ENCODE measurements at places on chromosomes 2 and 18.

DNA sequence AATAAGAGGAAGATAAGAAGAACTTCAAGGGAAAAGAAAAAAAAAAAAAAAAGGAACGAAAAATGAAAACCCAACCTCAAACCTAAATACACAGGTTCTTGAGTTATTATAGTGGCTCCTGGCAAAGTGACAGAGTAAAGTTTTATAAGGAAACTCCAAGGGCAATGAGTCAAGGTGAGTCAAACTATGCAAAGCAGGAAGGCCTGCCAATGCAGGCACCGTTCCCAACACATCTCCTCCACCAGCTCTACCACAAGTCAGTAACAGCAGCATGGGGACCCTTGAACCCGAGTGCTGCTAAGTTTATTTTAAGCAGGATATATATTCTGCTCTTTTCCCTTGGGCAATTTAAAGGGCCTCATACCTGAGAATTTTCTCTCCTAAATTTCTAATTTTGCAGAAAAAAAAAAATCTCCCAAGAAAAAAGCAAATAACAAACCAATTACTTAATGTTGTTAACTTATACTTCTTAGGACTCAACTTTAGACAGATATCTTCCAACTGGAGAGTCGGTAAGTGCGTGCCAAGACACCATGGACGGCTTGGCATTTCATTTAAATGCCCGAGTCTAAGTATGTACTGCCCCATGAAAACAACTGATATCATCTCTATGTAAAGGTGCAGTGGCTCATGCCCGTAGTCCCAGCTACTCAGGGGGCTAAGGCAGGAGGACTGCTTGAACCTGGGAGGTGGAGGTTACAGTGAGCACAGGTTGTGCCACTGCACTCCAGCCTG is 75.7 kb upstream of the TFCP2L1 start:
- no peak for DNase-seq

GRCh38 chr2:118882693-118883336 is 35.4 kb upstream of the EN1 start:
- peak; percentile 49 for DNase-seq

GRCh38 chr2:95025406-95026319 is at the start of gene MAL:
TSS of gene MAL (plus strand) at chr2:95025708. CDS start at chr2:95025793, 85 bp downstream.
- DNase-seq, result peak; percentile 50

DNA sequence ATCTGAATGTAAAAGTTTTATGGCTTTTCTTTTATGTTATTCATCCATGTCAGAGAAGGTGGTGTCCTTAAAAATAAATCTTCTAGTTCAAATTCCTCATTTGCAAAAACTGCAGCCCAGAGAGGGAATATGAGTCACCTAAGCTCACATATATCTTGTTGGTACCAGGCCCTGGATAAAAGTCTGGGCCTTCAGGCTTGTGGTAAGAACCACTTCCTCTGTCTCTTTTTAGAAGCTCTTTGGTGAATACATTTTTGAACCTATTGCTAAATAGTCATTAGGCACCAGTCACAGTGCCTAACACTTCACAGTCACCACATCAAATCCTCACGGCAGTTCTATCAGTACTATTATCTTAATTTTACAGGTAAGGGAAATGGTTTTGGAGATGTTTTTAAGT is 199.2 kb downstream of the KCNS3 start:
- DNase-seq, result no peak

DNA sequence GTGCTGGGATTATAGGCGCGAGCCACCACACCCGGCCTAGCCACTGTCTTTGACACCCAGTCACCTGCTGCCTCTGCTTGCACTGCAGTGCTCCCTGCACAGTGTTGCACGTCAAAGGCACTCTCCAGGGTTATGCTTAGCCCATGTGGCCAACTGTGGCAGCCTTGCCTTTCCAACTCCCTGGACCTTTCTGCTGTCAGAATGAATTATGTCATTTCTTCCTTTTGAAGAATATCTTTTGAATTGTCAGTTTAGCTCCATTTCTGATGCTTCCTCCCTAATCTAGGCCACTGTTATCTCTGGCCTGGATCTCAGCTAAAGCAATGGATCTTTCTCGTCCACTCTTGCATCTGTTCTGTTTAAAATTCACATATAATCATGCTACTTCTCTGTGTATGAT is 29.3 kb upstream of the LRRTM1 start:
- no peak for DNase-seq

- DNase-seq, result no peak
Measured at GRCh38 chr2:112733871-112734270, 13.1 kb downstream of the NT5DC4 start.

- DNase-seq, result no peak
Measured at GRCh38 chr2:178485356-178485755, 5.1 kb downstream of the PLEKHA3 start.

- no peak for DNase-seq
Measured at GRCh38 chr18:8813611-8814010, 108.3 kb downstream of the MTCL1 start.

- no peak for DNase-seq
Measured at GRCh38 chr2:197934934-197935289, 130.5 kb downstream of the PLCL1 start.

GRCh38 chr2:24121469-24121868 is 1.7 kb downstream of the PFN4 start:
- no peak for DNase-seq

- DNase-seq, result no peak
Measured at GRCh38 chr2:170224692-170225294, 46.8 kb downstream of the MYO3B start.

DNA sequence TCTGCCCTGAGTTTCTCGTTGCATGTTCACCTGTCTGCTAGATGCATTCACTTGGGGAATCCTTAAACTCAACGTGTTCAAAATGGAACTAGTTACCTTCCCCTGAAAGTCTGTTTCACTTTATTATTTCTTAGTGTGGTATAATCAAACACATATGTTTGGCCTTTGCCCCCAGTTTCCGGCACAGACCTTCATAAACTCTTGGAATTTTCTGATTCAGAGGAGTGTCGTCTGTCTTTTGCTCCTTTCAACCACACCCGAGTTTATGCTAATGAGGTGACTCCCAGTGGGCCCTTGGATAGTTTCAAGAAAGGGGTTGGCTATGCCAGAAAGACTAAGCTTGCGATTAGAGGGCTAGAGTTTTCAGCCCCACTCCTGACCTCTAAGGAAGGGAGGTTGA is 198.9 kb downstream of the CDCA7 start:
- DNase-seq, result no peak

- DNase-seq, result no peak
Measured at GRCh38 chr2:235903782-235904584, 264.2 kb downstream of the GBX2 start.

DNA sequence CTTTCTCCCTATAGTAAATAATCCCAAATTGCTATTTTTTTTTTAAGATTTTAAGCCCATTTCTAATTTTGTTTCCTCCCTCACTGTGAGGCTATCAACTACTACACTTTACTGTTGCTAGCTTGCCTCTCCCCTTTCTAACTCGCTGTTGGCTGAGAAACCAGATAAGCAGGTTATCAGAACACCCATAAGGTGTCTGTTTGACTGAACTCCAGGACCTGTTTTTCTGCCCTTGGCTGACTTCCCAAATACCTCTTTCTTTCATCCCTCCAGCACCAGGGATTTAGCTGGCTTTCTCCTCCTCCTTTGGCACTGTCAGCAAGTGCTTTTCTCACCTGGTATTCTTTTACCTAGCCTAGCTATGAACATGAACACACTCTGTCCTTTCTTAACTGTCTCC is 11.1 kb downstream of the TRAK2 start:
- no peak for DNase-seq

DNA sequence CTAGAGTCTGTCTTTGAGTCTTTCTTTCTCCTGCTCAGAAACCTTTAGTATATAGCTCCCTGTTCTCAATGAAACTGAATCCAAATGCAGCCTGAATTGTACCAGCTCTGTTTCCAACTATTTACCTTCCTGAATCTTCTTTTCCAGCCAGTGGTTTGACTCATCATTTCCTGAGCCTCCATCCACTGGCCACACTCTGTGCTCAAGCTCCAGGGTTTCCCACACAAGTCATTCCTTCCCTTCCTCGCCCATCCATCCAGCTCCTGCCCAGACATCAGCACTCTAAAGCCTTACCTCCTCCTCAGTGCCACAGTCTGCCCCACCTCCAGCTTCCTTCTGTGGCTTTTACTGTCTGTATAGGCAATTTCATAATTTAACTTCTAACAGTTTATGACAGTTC is 233.6 kb upstream of the RASGRP3 start:
- DNase-seq, result no peak
